AG08396 (cell line): ENCODE measurements at places on chromosomes 1 and 21.
A peak's percentile ranks its signal among the peaks of the same experiment; 100 is the strongest.

DNA sequence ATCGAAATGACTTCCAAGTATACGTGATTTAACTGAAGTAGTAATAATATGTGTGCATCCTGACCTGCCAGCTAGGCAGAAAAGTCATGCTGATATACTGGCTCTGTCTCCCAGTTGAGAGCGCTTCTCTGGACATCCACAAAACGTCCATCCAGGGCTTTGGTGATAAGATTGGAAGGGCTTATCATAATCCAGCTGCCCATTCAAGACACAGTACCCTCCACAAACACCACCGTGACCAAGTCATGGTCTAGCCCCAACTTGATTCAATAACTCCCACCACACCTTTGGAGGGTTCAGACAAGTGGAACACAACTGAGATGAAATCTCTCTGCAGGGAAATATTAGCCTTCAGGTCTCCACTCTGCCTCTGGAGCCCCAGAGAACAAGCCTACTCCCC lies 76.2 kb downstream of the CD46 start:
- DNase-seq = no peak

- no peak for DNase-seq
Observed at GRCh38 chr1:19460535-19461219, 24.7 kb downstream of the CAPZB start.

DNA sequence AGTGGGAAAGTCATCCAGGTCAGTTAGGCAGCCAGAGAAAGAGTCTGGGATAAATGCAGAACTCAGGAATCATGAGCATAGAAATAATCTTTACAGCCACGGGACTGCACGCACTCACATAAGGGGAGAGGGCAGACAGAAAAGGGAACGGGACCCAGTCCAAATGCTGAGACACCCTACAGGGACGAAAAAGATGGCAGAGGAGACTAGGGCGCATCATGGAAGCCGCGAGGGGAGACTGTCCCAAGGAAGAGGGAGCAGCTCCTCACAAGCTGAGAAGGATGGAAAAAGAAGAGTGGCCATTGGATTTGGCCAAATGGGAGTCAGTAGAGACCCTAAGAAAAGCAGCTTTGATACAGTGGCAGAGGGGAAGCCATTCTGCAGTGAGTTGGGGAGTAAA lies 102.9 kb upstream of the TLR5 start:
- no peak for DNase-seq

- no peak for DNase-seq
Observed at GRCh38 chr1:29180497-29181412, 945 bp downstream of the SRSF4 start.

- DNase-seq = no peak
Observed at GRCh38 chr1:27951396-27951795, 8.4 kb upstream of the XKR8 start.

GRCh38 chr1:55894521-55894920 lies 679.4 kb upstream of the USP24 start:
- no peak for DNase-seq

DNA sequence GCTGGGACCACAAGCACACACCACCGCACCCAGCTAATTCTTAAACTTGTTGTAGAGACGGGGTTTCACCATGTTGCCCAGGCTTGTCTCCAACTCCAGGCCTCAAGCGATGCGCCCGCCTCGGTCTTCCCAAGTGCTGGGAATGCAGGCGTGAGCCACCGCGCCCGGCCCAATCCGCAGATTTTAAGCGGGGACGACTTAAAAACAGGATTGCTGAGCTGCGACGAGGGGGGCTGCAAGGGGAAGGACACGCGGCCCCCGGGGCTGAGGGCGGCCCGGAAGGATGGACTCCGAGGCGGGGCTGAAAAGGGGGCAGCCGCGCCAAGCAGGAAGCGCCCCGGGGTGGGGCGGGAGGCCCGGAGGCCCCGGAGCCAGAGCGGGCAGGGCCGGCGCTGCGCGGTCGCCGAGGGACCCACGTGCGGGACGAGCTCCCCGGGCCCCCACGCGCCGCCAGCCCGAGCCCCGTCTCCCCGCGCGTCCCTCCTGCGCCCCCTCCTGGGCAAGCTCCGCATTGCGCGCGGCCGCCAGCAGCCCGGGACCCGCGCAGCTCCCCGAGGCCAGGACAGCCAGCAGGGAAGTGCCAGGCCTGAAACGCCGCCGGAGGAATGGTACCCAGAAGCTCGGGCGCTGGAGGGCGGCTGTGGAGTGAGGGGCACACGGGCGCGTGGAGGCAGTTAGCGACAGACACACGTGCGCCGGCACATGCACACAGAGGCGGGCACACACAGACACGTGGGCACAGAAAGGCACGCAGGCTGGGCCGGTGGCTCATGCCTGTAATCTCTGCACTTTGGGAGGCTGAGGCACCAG lies 5.5 kb upstream of the PRKCZ start:
- DNase-seq = peak; percentile 93

DNA sequence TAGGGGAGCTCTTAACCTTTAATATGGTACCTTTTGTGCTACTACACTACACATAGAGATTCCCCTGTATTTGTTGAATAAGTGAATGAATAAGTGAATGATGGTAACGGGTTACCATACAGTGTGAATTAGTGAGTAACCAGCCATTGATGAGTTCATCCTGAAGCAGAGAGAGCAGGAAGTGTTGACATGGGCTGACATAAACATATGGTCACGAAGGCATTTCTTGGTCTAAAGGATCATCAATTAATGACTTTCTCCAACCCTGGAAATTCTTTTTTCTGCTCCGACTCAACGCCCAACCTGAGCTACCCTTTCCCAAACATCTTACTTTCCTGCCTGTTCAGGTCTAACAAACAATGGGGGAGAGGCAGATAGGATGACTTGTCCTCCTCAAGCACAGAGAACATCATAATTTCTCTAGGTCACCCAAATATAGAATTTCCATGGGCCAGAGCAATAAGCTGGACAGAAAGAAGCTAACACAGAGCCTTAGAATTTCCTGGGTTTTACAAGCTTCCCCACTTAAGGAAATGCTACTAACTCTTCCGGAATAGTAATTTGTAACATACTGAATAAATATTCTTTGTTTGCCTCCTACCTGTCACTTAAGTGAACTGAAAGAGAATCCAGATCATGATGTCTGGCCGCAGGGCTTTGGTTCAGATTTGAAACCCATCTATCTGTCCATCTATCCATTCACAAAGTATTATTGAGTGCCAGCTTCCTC lies 114.7 kb upstream of the NGF start:
- DNase-seq = no peak

DNA sequence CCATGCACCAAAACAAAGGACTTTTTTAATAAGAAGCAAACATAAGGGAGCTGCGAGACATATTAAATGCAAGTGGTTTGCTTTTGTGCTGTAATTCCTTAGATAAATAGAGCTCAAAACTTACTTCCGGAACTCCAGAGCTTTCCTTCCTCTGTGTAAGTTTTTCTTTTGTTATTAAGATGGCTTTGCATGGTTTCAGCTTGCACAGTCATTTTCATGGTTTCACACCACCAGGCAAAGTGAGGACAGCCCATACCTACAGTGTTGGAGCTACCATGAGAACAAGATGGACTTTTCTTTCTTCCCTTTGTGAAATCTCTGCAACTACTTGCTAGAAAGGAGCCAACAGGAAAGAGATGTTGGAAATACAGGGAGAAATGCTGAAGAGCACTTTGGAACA lies 368.0 kb downstream of the SETD4 start:
- DNase-seq = no peak

DNA sequence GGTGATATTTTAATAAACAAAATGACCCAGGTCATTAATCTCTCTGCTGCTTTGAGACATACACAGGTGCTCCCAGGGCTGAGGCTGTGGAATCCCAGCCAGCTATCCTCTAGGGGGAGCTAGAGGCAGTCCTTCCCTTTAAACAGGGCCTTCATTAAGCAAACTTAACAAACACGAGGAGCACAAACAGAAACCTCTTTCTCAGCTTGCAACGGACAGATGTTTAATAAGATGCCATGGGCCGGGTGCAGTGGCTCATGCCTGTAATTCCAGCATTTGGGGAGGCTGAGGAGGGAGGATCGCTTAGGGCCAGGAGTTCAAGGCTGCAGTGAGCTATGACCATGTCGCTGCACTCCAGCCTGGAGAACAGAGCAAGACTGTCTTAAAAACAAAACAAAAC lies 106.7 kb downstream of the HIVEP3 start:
- DNase-seq = peak; percentile 46

GRCh38 chr1:98963064-98963758 lies 41.5 kb downstream of the PLPPR5 start:
- peak; percentile 23 for DNase-seq

DNA sequence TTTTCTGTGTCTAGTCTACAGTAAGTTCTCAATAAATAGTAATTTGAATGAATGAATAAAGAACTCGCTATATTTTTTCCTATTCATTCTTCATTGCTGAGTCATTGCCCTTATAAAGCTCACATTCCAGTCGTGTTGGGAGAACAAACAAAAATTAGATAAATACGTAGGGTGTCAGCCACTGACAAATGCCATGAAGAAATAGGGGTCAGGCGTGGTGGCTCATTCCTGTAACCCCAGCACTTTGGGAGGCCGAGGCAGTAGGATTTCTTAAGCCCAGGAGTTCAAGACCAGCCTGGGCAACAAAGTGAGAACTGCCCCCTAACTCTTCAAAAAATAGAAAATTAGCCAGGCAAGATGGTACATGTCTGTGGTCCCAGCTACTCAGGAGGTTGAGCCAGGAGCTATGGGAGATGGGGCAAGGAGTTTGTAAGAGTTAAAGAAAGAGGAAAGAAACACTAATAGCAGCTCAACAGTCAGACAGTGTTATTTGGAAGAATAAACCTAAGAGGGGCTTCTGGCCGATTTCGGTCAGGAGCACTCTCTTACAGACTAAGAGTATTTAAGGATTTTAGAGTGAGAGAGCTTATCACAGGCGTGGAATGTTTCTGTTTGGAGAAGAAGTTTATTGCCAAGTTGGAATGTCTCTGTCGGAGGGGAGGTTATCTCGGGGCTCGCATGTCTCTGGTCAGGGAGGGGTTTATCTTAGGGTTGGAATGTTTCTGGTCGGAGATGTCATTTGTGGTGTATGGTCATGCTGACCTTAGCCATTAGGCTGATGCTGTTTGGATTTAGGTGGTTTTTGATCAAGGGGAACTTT lies 1.8 kb upstream of the CHML start:
- peak; percentile 46 for DNase-seq

DNA sequence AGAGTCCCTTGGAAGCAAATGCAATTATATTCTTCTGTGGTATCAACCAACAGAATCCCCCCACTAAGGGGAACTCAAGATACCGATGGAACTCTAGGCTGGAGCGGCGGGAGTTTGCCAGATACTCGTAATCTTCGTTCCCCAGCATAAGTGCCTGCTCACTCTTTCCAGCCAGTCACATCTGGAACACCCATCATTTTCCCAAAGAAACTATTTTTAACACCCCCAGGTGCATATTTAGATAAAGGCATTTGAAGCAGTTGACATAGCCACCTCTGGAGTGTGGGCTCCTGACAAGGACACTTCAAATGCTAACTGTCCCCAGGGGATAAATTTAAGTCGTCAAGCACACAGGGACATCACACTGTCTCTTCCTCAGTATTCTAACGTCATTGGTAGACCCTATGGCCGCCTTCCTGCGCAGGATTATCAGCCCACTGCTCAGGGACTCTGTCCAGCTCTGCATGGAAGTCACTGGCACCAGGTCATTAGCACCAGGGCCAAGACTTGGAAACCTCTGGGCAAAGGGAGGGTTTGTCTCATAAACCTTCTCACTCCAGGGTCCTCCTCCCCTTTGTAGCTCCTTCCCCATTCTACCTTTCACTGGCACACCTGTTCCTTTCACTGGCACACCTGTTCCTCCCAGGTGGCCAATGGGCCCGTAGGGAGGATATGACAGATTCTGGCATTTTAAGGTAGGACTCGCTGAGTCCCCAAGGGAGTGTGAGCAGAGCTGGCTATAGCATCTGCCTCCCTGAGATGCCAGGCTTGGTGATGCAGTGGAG lies 48.8 kb downstream of the H3-3A start:
- DNase-seq = peak; percentile 35

DNA sequence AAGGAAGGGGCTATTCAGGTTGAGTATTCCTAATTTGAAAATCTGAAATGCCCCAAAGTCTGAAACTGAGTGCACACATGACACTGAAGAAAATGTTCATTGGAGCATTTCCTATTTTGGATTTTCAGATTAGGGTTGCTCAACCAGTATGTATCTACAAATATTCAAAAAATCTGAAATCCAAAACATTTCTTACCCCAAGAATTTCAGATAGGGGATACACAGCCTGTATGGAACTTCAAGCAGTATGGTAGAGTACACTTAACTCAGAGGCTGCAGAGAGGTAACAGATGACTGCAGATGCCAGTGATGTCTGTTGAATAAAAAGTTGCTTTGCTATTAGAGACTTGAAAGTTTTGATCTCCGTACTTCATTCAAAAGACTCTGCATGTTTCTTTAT lies 19.0 kb downstream of the YTHDF2 start:
- no peak for DNase-seq

DNA sequence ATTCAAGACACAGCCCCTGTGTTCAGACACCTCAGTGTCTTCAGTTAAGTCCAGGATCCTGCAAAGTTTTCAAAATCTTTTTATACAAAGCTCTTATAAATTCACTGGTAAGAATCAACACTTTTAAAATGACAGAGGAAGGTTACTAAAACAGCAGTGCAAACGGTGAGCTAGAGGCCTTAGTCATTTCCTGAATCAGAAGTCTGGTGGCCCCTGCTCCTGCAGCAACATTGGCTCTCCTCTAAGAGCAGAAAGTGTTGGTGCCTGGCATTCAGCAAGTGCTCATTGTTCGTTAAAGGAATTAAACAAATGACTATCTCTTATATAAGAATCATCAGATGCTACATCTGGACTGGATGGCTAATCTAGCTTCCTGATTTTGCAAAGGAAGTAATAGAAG lies 282.9 kb downstream of the PTGER3 start:
- no peak for DNase-seq

GRCh38 chr1:176241385-176242015 lies 34.4 kb upstream of the COP1 start:
- DNase-seq = peak; percentile 29
